RPMI8226 (cell line): ENCODE measurements at places on chromosomes 3 and 15.

GRCh38 chr3:196237203-196237602, 20.9 kb downstream of the SLC51A start:
- DNase-seq = no peak

DNA sequence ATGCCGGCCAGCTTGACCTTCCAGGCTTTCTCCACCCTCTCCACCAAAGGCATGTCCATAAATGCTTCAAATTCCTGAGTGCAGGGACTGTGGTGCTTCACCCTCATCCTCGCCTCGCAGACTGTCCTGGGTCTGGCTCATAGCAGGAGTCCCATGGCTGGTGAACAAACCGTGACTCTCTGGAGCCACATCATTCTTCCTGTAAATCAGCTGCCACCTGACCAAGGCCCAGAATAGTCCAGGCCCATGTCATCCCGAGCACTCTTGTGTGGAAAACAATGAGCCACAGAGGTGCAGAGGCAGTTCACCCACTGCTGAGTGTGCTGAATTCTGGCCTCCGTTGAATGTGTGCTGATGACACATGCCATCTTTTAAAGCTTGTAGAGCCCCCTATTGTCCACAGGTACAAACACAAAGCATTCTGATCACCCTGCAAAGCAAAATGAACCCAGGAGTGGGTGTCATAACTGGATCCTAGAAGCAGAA, 68.6 kb downstream of the ABHD5 start:
- DNase-seq = peak; percentile 33

- DNase-seq = no peak
Observed at GRCh38 chr3:72114773-72115172, 329.8 kb upstream of the PROK2 start.

DNA sequence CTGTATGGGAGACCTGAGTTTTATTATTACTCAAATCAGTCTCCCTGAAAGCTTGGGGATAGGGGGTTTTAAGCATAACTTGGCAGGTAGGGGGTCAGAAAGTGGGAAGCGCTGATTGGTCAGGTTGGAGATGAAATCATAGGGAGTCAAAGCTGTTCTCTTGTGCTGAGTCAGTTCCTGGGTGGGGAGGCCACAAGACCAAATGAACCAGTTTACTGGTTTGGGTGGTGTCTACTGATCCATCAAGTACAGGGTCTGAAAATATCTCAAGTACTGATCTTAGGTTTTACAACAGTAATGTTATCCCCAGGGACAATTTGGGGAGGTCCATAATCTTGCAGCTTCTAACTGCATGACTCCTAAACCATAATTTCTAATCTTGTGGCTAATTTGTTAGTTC, 17.8 kb upstream of the IQCF6 start:
- no peak for DNase-seq

- DNase-seq = no peak
Observed at GRCh38 chr3:94258851-94259250, 196.0 kb downstream of the NSUN3 start.

GRCh38 chr3:27914199-27914598, 192.1 kb upstream of the EOMES start:
- peak; percentile 4 for DNase-seq

DNA sequence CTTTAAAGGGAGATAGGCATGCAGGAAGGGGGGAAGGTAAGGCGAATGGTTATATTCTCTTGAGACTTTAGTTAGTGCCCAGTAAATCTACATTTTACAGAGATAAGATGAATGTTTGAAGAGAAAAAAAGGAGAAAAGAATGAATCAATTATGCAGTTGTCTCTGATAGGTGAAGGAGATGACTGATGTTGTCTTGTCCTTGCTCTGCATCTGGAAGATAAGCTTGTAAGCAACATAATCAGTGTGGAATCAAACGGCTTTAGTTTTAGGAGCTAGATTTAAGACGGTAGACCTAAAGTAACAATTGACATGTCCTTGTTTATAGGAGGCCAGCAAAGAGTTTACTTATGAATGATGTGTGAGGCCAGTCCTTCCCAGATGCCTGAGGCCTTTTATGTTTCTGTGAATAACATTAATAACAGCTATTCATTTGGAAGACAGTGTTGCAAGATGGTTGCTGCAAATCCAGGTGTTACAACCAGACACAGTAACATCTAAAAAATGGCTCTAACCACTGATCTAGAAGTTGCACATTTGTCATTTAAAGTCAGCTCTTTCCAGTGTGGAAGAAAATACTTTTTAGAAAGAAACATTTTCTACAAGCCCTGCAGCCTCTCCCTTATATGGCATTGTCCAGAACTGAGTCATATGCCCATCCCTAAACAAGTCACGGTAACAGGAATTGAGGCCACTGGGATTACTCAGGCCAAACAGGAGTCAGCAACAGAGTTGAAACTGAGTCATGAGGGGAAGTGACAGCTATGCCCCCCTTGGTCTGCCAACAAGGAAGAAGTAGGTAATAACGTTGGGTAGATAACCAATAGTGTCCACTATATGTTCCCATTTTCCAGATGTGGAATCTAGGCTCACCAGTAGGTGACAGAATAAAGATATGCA, 77.5 kb upstream of the FBN1 start:
- DNase-seq = no peak

GRCh38 chr3:190721330-190721729, 141.2 kb downstream of the GMNC start:
- DNase-seq = no peak

GRCh38 chr3:54940971-54941370, 13.1 kb upstream of the LRTM1 start:
- DNase-seq = no peak
